ENCODE measurements at places on chromosomes 7 and 10.

- no peak for DNase-seq
Measured at GRCh38 chr7:2979201-2979631, 64.5 kb downstream of the CARD11 start.

DNA sequence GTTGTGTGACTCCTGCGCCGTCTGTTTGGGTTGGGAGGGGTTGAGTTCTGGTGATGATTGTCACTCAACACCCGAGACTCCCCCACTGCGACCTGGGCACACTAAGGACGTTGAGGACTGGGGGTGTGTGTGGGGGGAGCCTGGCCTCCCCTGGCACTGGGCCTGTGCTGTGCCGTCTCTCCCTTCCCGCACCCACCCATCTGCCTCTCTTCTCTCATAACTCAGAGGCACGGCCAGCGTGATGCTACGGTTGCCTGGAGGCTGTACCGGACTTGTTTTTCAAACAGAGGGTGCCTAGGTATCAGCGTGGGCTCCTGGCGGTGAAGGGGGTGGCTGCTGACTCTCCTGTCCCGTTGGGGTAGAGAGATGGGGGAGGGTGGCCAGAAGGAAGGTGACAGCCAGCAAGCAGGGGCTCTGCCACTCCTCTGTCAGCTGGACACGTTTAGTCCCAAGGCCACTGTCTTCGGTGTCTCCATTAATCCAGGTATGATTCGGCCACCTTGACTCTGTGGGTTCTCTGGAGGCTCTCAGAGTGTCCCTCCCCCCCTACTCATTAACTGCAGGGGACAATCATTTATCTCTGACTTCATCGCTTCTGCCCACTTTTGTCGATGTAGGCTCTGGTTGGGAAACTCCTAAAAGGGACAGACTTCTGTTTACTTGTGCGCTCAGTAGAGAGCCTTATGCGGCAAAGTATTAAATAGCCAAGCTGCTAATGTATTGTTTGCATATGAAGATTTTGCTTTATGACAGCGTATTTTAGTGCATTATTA is 56.5 kb upstream of the PFKFB3 start:
- DNase-seq: no peak

DNA sequence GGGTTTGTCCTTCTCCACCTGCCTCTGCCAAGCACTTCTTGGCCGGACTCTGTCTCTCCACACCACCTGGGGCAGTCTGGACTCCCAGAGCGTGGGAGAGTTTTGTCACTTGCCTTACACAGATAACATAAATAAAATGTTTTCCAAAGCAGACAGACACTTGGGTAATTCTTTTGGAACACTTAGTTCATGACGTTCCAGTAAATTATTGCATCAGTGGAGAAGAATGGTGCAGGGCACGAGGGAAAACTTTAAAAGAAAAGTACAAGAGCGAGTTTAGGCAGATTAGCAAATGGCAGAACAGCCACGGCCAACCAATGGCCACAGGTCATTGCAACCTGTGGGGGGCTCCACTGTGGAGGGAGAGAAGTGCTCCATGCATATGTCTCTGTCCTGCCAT is 170.6 kb upstream of the GRB10 start:
- no peak for DNase-seq

GRCh38 chr7:50315739-50316671 is 11.5 kb downstream of the IKZF1 start:
- no peak for DNase-seq

DNA sequence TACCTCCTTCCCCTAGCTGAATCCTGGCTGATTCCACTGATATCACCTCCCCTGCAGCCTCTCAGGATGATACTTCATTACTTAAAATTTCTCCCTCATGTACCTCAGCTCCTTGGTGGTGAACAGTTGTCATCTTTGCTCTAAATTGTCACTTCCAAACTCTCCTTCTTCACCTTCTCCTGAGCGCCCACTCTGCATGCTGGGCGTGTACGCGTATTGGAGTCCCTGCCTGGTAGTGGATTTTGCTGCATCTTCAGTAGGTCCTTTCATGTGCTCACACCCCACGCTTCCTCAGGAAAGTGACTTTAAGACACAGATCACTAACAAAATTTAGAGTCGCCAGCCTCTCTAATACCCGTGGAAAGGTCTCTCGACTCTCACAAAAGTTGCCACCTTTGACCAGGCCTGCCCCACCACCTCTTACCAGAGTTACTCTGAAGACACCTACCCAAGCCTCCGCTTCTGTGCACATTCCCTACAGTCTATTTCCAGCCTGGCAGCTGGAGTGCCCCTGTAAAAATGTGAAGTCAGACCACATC is 236.8 kb downstream of the FANK1 start:
- no peak for DNase-seq

DNA sequence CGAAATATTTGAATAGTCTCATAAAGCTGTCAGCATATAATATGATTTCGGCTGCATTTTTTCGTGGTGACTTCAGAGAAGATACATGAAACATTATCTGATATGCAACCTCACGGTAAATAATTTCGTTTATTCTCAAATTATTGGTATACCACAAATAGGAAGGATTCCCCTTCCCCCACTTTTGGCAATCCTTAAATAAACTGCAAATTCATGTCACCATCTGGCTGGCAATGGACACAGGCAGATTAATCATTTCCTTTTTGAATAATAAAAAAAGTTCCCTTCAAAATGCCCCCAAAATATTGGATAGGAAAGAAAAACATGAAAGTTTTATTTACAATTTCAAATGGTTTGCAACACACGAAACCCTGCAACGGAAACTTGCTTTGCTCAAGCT is 234.5 kb upstream of the MEOX2 start:
- no peak for DNase-seq

- DNase-seq: no peak
Measured at GRCh38 chr10:28903063-28903462, 225.7 kb downstream of the BAMBI start.

GRCh38 chr10:78403781-78404180 is 370.1 kb downstream of the RPS24 start:
- DNase-seq: no peak
